Stimulated activated CD8-positive, alpha-beta memory T cell treated with anti-CD3 and anti-CD28 coated beads, Interleukin-4, amount 100 ng/mL, for 1 hour (primary cell): ENCODE measurements at places on chromosomes 7 and 10.

DNA sequence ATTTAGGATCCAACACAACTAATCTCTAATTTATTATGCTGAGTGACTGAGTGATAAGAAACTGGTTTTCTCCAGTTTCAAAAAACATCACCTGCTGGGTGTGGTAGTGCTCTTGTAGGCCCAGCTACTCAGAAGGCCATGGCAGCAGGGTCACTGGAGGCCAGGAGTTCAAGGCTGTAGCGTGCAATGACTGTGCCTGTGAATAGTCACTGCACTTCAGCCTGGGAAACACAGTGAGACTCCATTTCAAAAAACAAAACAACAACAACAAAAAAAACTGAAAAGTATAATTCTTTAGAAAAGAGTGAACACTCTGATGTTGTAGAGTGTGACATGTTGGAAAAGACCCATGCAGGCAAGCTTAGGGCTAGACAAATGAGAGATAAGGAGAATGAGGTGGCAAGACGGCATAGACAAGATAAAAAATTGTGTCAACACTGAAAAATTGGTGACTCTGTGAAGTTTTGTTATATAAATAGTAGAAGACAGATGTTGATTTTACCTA lies 150.1 kb upstream of the GPR22 start:
- DNase-seq = no peak

- DNase-seq = no peak
Measured at GRCh38 chr10:16950656-16951601, 133.7 kb upstream of the RSU1 start.

GRCh38 chr10:77500754-77501151 lies 136.9 kb downstream of the KCNMA1 start:
- no peak for DNase-seq

DNA sequence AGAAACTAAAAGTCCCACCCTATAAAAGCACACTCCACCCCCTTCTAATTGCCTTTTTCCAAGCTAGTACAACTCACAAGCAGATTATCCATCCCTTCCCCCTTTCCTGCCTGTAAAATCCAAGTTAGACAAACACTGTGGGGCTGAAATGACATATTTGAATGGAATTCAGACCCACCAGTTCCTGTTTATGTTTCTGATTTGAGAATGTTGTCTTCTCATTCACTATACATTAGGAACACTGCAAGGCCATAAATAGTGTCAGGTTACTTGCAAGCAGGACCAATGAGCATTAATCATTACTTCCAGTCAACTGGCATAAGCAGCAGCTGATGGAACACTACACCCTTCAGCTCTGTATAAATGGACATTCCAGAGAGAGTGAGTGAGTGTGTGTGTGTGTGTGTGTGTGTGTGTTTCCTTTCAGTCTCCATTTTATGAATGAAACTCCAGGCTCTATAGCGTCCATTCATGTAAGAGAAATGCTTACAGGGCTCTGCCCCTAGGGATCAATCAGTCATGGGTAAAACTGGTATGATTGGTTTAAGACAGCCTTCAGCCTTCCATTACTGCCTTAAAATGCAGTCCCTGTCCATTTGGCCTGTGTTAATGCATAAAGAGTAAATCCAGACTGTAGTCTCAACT lies 69.3 kb downstream of the ETV1 start:
- DNase-seq = no peak

- no peak for DNase-seq
Measured at GRCh38 chr7:128112018-128112780, 81.0 kb upstream of the LRRC4 start.

- no peak for DNase-seq
Measured at GRCh38 chr7:2928613-2929311, 84.7 kb upstream of the GNA12 start.

DNA sequence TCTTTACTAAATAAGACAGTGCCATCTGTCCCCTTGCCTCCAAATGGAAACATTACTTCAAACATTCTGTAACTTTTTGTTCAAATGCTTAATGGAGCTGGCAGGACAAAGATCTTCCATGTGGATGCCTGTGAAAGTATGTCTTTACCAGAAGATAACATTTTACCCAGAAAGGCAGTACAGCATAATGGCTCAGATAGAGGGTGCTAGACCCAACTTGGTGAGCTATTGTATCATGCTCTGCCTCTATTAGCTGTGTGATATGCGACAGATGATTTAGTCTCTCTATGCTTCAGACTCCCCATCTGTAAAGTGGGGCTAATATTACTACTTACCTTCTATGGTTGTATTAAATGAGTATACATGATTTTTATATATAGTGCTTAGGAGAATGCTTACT lies 8.8 kb upstream of the SMKR1 start:
- no peak for DNase-seq

DNA sequence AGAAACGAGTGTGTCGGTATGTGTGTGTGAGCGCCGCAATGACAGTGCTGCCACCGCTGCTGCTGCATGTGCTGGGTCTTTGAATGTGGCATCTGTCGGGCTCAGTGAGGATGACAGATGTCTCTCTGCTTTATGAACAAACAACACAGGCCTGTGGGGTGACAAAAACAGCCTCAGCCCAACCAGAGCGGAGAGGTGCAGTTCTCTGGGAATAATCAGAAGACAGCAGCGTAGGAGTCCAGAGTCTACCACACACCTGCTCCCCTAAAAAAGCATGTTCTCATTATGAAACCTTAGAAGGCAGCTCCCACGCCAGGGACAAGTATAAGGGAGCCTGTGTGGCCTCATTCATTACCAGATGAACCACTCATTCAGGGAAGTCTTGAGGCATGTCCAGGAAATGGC lies 278.3 kb downstream of the KCNMA1 start:
- DNase-seq = no peak

DNA sequence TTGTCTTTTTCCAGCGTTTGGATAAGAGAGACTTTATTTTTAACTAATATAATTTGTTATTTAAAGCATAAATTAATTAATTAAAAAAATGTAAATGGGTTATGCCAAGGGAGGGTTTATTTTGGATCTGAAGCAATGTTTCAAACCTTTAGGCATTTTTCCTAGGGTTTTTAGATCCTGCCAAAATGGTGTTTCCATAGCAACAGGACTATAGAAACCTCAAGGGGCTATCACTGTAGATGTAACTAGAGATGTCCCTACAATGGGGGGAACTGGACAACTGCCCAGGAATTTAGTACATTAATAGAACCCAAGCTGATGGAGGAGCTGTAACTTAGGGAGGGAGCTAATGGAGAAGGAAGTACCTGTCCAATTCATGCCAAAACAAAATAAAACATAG lies 57.3 kb downstream of the SLC39A12 start:
- no peak for DNase-seq

- no peak for DNase-seq
Measured at GRCh38 chr7:21971780-21972396, 26.2 kb upstream of the CDCA7L start.

DNA sequence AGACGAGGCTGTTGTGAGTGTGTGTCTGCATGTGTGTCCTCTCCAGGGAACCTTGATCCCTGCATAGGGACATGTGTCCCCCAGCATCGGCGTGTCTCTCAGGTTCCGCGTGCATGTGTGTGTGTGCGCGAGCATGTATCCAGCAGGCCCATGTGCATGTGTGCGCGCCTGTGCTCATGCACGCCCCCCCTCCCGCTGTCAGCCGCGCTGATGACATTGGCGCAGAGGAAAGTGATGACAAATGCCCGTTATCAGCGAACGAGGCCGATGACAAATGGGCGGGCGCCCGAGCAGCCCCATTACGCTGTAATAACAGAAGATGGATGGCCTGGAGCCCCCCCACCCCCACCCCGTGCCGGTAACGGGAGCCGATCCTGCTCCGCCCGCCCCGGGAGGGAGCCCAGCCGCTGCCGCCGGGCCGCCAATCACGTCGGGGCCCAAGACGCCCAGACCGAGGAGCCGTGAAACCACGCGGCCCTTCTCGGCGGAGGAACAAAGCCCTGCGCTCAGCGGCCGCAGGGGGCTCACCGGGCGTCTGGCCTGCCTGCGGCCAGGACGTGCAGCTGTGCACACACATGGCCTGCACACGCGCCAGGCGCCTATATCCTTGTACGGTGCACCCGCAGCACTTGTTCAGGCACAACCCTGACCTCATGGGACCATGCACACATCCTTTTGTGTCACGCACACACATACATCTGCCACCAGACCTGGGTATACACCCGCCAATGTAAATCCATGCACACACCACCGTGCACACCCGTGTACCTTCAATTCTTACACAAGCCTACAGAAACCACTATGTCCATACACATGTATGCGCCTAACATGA lies 21.5 kb downstream of the POLL start:
- no peak for DNase-seq

DNA sequence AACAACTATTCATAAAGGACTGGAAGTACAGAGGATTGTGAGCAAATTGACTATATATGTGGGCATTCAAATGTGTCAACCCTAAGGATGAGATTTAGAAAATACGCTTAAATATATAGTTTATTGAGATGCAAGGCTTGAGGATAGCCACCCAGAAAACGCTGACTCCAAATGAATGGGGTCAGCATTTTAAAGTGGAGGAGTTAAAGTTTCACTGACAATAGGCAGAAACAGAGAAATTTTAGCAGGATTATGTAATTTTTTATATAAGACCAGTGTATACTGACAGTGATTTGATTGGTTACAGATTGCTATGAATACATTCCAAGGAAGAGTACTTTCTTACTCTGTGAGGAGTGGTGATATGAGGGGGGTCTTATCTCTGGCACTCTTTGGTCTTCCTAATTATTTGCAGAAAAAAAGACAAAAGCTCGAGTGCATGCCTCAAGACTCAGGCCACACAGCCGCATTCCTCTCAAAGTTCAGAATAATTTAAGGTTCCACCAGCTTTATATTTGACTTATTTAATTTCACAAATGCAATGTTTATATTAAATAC lies 38.6 kb upstream of the ARL4A start:
- no peak for DNase-seq

- DNase-seq = no peak
Measured at GRCh38 chr10:60536529-60537114, 146.9 kb upstream of the ANK3 start.
